ENCODE measurements at places on chromosomes 7 and 10. TPM values are rescaled to one million over a fixed set of nuclear protein-coding genes. Genes with fewer than 3 reads are reported as not detected.

Gene SYT15
- 17.1 TPM for total RNA-seq

- DNase-seq, result no peak
Measured at GRCh38 chr10:48302515-48303476, 3.7 kb upstream of the MAPK8 start.

DNA sequence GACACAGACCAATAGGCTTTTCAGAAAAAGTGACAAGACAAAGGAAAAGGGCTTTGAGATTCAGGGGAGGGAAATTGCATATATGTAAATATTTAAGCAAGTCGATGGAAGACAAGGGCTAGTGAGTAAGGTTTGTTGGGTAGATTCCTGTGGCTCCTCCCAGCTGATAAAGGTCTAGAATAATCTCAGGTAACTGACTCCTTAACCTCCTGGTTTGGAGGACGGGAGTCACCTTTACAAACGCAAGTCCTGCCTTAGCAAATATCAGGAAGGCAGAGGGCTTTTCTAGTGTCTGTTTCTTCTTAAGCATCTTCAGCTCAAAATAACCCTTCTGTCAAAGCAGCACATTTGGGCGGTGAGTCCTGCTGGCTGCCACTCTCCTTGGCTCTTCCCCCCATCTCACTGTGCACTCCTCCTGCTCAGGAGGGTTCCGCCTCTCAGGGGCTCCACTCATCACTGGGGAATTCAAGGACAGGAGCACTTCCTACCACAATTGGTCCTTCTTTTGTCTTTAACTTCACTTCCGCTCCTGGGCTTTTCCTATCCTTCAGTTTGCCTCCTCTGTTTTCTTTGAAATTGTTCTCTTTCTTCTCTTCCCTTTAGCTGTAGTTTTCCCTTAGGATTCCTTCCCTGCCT lies 496.3 kb upstream of the KLF6 start:
- no peak for DNase-seq

DNA sequence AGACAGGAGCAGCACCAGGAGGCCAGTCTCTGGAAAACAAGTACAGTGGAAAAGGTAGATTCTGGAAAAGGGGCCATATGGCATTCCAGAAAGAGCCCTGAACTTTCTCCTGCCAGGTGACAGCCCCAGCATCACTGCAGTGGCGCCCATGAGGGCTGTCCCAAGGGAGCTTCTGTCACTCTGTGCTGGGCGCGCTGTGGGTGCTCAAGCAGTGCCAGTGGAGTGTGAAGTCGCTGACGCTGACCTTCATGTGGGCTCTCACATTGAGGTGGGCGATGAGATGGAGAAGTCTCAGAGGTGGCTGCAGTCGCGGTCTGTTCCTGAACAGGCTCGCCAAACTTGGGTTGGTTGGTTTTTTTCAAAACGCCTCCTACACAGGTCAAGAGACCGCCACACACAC lies 38.2 kb downstream of the FKBP6 start:
- no peak for DNase-seq

GRCh38 chr7:120611975-120612374 lies 246.0 kb downstream of the TSPAN12 start:
- no peak for DNase-seq

DNA sequence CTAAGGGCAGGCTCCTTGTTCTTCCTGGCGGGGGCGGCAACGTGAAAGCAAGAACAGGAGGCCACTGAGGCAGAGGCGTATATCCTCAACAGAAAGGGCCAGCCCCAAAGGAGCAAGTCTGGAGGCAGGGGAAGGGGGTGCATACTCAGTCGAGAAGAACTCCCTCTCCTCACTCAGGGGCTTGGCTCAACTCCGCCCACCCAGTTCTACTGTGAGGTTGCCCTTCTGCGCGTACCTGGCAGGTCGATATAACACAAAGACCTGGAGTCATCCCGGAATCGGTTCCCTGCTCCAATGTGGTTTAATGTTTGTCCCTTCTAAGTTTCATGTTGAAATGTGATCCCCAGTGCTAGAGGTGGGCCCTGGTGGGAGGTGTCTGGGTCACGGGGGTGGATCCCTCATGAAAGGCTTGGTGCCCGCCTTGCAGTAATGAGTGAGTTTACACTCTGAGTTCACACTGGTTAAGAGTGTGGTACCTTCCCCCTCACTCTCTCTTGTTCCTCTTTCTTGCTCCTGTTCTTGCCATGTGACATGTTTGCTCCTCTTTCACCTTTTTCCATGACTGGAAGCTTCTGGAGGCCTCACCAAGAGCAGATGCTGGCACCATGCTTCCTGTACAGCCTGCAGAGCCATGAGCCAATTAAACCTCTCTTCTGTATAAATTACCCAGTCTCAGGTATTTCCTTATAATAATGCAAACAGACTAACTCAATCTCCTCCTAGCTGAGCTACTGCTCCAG lies 32.6 kb downstream of the GSDME start:
- DNase-seq, result no peak

GRCh38 chr10:15462253-15462897 lies 91.3 kb upstream of the FAM171A1 start:
- DNase-seq, result no peak

- no peak for DNase-seq
Measured at GRCh38 chr7:102061981-102062390, 224.7 kb upstream of the SH2B2 start.

- no peak for DNase-seq
Measured at GRCh38 chr10:13003004-13003403, 1.5 kb upstream of the CCDC3 start.

Gene ABCC2
- total RNA-seq, result 10.4 TPM

GRCh38 chr10:101452593-101452992 lies 98.6 kb downstream of the BTRC start:
- no peak for DNase-seq

Gene OR2A42
- total RNA-seq, result 0.27 TPM

Gene SBDS
- 161 TPM for total RNA-seq

Gene GPR85
- total RNA-seq, result 1.6 TPM

- no peak for DNase-seq
Measured at GRCh38 chr7:11988186-11988585, 156.2 kb upstream of the THSD7A start.

Gene FAM24B
- total RNA-seq, result 5.4 TPM

DNA sequence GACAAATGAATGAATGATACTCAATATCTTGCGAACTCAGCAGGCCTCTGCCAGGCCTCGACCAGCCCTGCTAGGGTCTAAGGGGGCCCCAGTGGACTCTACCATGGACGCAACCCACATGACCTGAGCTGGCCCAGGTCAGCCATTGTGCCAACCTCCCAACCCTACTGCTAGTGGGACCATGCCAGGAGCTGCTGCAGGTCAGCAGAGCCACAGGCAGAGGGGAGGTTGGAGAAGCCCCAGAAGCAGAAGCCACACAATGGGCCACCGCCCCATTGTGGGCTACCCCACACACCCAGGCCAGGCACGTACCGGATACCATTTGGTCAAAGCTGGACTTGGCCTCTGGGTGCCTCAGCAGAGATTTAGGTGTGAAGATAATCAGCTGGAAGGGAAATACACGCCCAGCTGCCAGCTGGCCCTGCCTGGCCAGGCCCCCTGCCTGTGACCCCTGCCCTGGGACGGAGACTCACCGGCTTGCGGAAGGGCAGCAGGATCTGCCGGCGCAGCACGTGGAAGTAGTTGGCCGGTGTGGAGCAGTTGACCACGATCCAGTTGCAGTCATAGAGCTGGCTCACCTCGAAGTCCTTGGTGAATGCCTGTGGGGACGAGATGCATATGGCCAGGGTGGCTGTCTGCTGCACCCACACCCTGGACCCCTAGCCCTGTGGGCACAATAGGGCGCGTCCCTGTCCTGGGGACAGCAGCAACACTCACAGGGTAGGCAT lies 24.5 kb downstream of the OGDHL start:
- no peak for DNase-seq

DNA sequence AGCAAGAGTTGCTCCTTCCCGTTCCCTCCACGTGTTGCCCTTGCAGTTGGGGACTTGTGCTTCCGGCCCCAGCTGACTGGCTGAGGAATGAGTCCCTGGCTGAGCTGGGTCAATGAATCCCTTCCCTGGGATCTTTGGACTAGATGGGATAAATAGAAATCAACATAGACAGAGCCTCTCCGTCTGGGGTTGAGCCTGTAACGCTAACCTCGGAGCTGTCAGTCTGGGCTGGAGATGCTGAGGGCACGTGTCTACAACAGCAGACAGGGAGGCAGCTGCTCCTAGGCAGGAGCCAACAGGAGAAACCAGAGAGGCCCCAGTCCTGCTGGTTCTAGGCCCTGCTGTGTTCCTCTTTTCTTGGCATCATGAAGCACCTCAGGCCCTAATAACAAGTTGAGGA lies 42.3 kb upstream of the HSPA12A start:
- no peak for DNase-seq

Gene FAM241B
- total RNA-seq, result 6.1 TPM

Gene LRRN3
- 0.31 TPM for total RNA-seq

All from sciatic nerve (tissue), 2 donors.